Activated CD4-positive, alpha-beta T cell treated with anti-CD3 and anti-CD28 coated beads, Interleukin-2, amount 50 U/mL, for 1 hour (primary cell): ENCODE measurements at places on chromosomes 1 and 21.

GRCh38 chr1:170935231-170935630, at the start of gene MROH9:
MROH9 (plus strand) TSS chr1:170935534; CDS start chr1:170945557, 10,023 bp downstream.
- no peak for DNase-seq

GRCh38 chr1:218521414-218522169, 176.5 kb downstream of the TGFB2 start:
- peak; percentile 10 for DNase-seq

- no peak for DNase-seq
Observed at GRCh38 chr1:212135166-212135565, 99.6 kb downstream of the DTL start.

DNA sequence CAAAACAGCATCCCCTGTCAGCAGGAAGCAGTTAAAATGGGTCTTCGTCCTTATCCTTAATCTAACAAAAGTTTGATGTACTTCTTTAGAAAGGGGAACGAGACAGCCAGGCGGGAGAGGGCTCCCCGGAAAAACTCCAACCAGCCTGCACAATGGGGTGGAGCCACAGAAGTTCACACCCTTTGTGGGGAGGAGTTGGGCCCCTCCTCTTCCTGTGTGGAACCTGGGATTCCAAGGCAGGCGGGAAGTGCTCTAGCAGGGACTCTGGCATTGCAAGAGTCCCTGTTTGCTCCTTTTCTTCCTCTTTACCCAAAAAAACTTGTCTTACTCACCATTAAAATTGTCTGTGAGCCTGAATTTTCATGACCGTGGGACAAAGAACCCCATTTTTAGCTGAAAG, 47.7 kb downstream of the FCRL5 start:
- DNase-seq = no peak

- no peak for DNase-seq
Observed at GRCh38 chr1:179058487-179059483, 23.1 kb upstream of the TOR3A start.

DNA sequence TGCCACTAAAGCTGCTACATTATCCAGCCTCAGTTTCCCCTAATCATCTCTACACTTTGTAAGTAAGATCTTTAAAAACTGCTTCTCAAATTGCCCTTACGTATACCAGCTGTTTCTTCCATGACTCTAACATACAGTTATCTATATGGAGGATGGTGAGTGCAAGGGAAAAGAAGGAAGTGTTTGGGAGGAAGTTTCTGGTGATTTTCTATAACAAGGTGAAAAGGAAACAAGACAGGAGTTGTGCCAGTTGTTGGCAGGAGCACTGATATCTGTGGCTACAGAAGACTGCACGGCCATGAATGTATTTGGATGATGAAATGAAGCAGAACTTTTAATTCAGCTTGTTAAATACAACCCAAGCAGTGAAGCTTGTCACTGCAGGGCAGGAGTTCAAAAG, 32.3 kb upstream of the NHLH2 start:
- no peak for DNase-seq

DNA sequence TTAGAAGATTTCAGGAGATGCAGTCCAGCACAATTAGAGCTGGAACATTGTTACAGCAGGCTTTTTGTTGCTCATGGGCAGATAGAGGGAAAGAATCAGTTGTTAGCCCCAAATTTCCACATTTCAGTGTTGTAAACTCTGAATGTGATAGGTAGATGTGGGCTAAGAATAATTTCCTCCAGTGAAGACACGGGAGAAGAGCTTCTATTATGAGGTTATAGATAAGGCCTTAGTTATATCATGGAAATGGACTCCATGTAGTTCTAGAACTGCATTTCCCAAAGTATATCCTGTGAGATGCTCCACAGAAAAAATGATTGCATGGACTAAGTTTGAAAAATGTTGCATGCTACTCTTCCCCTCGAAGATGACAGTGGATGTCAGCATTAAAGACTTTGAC, 64.9 kb downstream of the PRKAA2 start:
- no peak for DNase-seq

GRCh38 chr1:174726167-174726879, 273.4 kb upstream of the CACYBP start:
- no peak for DNase-seq

DNA sequence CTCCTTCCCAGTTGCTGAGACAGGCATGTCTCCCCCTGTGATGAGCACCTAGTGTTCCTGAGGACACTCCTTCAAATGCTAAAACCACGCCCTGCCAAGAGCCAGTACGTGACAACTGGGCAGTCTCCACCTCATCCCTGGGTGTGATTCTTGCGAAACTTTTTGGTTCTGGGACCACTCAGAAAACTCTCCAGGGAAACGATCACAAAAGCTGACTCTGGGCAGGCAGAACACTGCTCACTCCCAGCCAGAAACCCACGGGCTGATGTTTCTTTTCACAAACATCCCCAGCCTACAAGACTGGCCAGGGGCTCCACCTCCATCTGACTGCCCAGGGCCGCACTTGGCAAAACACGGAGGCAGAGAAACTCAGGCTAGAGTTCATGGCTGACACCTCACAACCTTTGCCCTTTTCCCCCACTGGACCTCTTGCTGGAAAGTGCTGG, 24.4 kb downstream of the DHRS3 start:
- no peak for DNase-seq

GRCh38 chr1:33372162-33372561, 51.3 kb upstream of the A3GALT2 start:
- no peak for DNase-seq

- no peak for DNase-seq
Observed at GRCh38 chr1:42999308-42999707, 40.6 kb upstream of the SLC2A1 start.

DNA sequence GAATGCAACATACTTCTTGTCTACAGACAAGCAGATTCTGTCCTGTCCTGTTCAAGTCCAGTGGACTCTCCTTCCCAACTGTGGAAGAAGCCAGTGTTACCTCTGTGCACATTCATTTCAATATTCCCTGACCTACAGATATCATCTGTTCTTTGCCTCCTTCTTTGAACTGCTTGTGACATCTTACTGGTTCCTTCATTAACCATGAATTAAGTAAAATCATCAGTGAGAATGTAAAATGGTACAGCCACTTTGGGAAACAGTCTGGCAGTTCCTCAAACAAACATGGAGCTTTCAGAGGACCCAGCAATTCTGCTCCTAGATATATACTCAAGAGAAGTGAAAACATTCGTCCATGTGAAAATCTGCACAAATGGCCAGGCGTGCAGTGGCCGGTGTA, 6.8 kb downstream of the SRARP start:
- DNase-seq = no peak

- DNase-seq = no peak
Observed at GRCh38 chr1:62229468-62229867, 34.8 kb downstream of the L1TD1 start.

DNA sequence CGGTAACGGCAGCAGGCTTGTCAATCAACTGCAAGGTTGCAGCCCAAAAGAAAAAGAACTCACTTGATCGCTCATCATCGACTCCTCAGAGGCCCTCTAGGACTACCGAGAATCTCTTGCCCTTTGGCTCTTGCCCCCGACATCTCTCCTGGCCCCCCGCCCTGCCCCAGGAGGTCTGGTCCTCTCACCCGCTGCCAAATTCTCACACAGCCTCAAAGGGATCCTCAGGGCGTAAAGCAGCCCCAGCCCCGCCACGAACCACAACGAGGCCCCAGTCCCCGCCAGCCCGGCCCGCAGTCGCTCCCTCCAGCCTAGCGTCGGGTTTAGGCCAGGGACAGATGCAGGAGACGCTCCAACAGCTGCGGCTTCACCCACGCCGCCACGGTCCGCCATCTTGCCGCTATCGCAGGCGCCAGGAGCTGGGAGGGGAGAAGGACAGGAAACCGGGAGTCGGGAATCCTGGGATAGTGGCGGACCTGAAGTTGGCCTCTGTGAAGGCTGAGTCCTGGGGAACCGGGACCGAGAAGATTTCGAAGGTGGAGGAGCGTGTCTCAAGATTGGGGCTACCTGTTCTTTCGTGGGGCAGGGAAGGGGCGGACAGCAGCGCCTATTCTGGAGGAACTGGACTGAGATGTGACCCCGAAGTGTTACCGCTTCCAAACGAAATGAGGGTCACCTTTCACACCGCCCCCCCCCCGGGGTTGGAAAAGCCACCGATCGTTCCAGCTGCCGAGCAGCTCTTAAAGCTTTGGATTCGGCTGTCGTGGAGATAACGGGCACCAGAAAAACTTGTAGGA, at the start of gene ST7L:
Gene ST7L (minus strand): TSS at position 421 of the 797 bp plus-strand sequence. CDS start 28 bp downstream, at position 393.
- DNase-seq = peak; percentile 58

- no peak for DNase-seq
Observed at GRCh38 chr1:41365772-41366454, 4.7 kb downstream of the FOXO6 start.

DNA sequence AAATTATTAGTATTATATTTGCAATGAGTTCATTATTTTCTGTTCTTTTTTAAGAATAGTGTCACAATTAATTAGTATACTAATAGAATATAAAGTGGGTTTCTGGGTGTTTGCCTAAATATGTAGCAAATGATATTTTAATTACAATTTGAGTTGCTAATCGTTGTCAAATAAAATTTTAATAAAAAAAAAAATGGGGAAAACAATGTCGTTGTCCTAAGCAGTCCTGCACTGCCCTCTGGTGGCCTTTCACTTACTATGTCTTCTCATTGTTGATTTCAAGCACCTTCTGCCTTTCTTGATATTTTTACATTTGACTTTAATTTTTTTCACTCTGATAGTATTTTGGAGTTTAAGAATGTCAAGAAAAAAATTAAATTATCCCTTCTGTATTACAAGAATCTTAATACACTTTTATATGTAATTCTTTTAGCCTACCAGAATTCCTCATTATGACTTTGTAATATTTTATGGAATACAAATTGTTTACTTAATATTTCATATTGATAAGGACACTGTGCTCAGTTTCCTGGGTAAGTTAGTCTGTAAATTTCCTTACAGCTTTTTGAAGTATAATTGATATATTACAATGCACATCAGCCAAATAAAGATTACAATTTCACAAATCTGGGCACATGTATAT, 104.5 kb upstream of the FMN2 start:
- DNase-seq = peak; percentile 6

DNA sequence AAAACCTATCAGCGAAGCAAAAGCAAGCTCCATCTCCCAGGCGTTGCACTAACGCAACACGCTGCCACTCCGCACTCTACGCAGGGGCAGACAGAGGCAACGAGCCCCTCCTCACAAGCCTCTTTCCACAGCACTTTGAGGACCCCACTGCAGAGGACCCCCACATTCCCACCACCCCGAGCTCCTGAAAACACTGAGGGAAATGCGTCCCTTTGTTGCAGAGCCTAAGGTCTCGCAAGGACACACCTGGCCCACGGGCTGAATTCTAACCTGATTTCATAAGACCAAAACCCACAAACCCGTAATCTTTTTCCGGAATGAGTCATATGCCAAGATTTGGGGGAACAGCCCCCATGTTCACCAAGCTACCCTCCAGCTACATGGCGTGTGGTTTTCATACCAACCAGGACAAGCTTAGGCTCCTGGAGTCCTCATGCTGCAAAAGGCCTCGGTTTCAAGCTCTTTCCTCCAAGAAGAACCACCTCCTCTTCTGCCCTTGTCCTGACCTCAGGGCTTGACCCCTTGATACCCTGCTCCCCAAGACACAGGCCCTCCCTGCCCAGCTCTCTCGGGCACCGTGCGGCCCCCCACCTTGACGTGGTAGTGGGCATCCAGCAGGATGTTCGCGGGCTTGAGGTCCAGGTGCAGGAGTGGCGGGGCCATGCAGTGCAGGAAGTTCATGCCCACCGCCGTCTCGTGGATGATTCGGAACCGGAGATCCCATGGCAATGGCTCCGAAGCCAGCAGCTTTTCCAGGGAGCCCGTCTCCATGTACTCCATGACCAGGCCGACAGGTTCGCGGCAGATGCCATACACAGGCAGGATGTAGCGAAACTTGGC, 10.7 kb downstream of the RIPK4 start:
- no peak for DNase-seq

- no peak for DNase-seq
Observed at GRCh38 chr1:8443558-8444194, 125.8 kb downstream of the SLC45A1 start.

DNA sequence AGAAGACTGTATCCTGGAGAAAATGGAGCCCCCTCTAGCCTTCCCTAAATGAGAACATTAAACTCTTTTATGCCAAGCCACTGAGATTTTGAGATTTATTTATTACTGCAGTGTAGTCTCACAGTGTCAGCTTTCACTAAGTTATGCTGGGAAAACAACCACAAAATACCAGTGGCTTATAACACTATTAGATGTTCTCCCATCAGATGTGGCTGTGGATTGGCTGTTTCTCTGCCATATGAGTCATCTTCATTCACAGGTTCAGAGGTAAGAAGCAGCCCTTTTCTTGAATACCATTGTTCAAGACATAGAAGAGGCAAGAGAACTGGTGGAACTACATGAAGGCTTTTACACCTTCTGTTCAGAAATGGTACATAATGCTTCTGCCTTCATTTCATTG, 32.1 kb upstream of the ST6GALNAC5 start:
- DNase-seq = no peak

DNA sequence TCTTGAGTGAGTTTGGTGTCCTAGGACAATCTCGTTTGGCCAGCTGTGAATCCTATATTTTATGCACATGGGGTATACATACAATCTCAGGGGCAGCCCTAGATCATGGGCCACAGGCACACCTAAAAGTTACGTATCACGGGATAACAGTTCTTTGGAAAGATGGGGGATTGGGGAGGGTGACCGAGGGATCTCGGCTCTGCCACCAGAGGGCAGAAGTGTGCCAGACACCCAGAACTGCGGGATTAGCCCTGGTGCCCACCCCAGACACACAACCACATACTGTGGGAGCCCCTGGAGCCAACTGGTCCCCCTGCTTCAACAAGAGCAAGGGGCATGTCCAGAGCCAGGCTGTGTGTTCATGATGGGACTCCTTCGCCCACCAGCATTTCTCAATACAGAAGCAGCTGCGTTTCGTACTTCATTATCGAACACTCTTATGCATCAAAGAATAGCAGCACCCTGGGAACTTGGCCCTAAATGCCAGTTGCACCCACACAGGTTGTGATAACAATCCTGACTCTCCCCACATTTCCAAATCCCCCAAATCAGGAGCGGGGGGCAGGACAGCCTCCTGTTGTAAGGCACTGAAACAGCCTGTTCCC, 37.4 kb downstream of the TMCO4 start:
- DNase-seq = peak; percentile 20

DNA sequence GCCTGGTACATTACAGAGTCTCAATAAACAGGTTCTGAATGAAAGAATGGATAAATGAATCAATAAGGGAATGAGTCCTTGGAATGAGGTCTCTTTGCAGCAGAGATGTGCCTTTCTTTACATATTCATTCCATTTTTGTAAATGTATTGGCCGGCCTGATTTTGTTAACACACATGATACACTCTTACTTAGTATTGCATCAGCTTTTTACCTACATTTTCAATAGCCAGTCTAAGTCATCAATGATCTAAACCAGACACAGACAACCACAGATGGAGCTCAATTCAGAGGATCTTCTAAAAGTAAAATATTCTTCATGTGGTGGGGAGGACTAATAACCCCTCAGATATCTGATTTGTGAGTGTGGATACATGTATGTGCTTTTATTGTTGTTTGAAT, 653.1 kb downstream of the LMO4 start:
- no peak for DNase-seq

- DNase-seq = no peak
Observed at GRCh38 chr1:227544067-227545050, 19.0 kb upstream of the ZNF678 start.
